GM12865 (cell line): ENCODE measurements at places on chromosomes 6 and 20.

DNA sequence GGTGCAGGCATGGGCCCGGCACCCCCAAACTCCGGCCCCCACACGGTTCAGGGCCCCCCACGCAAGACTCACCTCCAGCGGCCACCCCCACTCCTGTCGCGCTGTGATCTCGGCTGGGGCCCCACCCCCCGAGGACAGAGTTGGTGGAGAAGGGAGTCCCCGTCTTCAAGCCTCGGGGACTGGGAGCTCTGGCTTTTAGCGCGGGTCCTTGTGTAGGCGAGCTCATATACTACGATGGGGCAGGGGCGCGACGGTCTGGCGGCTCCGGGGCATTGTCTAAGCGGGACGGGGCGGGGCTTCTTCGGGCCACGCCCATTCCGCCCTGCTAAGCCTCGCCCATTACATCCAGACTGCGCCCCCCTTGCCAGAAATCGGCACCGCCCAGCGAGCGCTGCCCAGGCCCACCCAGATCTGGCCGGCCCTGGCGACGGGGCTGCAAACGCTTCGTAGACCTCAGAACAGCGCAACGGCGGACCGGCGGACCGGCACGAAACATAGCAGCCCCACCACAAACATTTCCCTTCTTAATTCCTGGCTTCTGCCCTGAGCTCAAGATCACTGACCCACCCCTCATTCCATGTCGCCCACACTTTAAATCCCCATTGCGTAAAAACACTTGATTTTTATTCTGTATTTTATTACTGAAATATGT, 1.0 kb upstream of the DDAH2 start:
- peak; percentile 78 for DNase-seq

- DNase-seq = peak; percentile 32
Observed at GRCh38 chr6:137657351-137657911, 163.2 kb upstream of the OLIG3 start.

GRCh38 chr6:170410241-170410640, 103.7 kb downstream of the FAM120B start:
- DNase-seq = no peak

DNA sequence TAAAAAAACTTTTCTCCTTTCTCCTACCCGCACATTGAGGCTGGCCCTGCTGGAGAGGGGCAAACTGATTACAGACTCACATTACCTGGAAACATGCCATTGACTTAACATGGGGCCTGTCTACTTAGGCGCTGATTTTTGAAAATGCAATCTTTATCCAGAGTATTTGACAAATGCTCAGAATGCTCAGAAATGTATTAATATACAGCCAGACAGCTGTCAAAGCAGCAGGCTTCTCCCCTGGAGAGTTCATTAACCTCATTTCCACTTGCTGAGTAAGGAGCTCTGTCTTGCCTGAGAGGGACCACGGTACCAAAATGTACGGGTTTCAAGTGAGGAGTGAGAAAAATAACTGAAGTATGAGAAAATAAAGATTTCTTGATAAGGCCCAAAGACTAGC, 95.7 kb downstream of the PAX1 start:
- no peak for DNase-seq

DNA sequence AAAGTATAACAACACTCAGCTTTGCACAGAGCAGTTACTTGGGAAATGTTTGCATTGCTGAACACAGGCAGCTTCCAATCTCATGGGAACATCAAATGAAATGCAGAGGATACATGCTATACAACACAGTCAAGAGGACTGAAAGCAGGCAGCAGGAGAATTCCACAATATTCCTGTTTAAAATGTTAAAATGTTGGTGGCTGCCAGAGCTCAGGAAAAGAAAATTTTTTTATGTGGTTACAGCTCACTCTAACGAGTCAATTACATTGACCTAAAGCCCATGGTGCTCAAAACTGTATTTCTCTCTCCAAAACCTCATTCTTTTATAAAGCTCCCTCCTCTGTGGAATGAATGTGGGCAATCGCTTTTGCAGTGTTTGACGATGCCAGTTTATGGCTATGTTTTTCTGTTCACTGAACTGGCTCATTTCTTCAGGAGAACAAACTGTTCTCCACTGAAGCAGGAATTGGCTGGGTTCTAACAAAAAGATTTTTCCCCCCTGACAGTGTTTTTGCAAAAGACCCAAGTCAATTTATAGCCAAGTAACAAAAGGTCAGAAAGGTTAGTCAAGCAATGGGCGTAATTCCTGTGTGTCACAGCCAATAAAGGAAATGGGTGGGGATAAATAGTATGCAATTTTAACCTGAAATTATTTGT, 69.0 kb downstream of the ZHX3 start:
- DNase-seq = no peak

- peak; percentile 47 for DNase-seq
Observed at GRCh38 chr20:18496042-18496441, 983 bp downstream of the RBBP9 start.

DNA sequence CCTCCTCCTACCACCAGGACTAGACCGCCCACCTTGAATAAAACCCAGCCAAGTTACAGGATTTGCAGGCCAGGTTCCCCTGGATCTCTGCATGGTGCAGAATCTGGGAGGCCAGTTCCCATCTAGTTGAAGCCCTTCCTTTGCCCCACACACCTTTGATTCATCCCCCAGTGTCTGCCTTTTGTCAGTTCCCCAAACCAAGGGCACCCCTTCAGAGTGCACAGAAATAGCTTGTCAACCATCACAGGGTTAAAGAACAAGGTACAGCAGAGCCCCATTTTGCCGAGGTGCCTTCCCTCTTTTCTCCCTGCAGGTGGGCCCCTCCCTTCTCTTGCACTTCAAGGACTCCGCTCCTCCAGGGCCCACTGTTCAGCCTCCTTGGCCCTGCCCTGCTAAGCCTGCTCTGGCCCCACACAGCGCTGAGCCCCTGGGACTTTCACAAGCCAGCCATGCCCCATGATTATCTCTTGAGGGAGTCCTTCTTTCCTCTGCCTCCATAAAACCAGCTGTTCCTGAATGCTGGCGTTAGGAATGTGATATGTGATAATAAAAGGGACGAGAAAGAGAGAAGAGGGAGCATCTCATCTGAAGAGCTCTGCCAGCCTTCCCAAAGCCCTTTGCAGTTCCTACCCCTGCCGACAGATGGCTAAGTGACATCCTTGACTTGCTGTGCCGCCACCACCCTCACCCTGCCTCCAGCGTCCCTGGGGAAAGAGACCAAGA, 280.3 kb downstream of the CDC5L start:
- DNase-seq = peak; percentile 63

DNA sequence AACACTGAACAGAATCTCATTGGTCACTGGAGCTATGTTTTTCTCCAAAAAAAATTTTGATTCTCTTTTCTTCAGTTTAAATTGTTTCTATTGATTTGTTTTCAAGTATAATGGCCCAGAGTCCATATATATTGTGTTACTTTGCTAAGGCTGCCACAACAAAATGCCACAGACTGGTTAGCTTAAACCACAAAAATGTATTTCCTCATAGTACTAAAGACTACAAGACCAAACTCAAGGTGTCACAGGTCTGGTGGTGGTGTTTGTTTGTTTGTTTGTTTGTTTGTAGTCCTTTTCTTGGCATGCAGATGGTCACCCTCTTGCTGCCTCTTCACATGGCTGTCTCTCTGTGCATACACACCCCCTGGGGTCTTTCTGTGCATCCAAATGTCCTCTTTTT, 34.0 kb downstream of the BMP5 start:
- DNase-seq = peak; percentile 10

GRCh38 chr6:48881551-48881950, 581.5 kb downstream of the MMUT start:
- DNase-seq = no peak

DNA sequence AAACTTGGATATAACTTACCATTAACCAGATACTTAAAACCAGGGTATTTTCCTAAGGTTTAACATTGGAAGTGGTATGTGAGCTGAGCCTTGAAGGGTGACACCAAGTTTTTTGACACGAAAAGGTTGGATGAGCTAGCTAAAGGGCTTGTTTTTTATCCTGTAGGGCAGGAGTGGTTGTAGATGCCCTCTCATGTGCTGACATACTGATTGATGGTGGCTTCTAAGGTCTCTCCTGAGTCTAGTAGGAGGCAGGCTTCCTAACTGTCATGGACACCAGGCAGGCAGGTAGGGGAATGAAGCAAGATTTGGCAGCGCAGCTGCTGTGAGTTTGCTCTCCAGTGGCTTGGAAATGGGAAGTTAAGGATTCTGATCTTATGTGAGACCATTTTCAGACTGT, 66.1 kb downstream of the FOXO3 start:
- DNase-seq = no peak

DNA sequence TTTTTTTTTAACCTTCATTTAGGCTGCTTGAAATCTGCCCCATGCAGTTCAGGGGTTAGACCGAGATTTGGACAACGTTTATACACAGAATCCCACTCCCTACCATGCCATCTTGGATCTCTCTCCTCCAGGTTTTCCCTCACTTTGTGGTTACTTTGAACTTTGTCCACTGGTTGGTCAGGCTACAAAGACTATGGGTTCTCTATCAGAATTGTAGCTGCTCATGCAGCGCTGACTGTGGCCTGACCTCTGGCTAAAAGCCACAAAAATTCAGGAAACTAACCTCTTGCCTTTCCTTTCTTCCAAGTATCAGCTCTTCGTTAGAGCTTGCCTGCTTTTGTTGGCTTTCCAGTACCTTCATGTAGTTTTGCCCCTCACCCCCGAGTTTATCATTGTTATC, 44.9 kb upstream of the KCNG1 start:
- DNase-seq = no peak
